KG1 (cell line): ENCODE measurements at places on chromosomes 1 and 21.

- no peak for DNase-seq
Measured at GRCh38 chr21:13937236-13937635, 273.5 kb downstream of the LIPI start.

DNA sequence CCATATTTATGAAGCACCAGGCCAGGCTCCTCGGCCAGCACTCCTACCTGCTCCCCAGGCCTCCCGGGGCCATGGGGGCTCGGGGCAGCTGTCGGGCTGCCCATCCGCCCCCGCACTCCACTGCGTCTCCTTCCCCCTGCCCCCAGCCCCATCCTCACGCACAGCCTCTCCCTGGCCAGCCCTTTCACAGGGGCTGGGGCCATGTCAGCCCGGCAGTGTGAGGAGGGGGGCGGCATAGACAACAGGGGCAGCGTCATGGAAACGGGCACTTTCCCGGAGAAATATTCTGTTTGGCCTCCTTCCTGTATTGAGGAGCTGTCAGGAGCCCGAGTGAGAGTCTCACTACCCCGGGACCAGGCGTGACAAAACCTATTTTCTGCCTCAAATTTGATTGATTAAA, 87.3 kb downstream of the CASZ1 start:
- DNase-seq: no peak

DNA sequence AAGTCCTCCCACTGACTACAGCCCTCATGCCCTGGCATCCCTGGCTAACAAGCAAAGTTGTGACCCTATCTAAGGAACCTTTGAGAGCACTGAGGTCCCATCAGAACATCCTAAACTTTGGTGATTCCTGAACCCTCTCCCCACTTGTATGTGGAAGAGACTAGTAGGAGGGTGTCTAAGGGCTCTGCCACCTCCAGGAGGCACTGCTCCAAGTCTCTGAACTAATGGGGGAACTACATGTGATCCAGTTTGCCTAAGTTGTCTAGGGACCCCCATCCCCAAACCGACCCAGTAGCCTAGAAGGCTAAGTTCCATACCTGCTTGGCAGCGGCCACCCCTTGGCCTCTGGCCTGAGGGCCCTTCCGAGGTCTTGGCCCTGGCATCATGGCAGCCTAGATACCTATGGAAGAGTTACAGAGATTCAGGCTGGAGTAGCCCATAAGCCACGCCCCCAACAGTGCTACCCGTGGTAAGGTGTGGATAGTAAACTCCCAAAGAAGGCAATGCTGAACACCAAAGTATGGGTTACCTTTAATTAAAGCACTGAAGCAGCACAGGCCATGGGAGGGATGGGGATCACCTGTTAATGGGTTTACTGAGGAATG, 1.7 kb downstream of the CC2D1B start:
- no peak for DNase-seq

DNA sequence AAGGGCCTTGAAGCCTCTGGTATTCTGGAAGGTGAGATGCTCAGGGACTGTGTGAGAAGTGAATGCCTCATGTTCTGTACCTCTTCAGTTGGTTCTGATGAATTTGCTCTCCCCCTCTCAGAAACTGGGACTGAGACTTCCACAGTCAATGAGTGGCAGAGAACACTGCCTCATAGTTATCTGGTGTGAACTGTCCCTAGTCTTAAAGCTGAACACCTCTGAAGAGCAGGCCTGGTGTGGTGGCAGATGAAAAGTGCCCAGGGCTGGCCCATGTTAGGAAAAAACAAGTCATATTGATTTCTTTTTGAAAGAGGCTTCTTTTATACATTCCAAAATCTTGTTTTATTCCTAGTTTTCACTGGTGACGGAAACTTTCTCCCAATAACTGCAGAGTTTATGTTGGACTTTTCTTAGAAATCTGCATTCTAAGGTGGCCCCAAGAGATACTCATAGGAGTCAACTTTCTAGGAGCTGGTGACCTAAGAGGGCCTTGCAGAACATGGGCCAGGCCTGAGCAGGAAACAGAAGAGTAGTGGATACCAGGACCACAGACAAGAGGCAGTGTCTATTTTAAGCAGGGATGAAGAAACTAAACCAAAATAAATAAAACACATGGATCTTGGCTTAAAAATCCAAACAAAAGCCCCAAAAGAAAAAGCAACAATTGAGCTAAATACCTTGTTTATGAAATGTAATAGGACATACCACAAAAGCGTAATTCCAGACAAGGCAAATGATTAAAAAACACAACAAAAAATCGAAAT, 19.5 kb downstream of the DUSP10 start:
- DNase-seq: no peak

GRCh38 chr21:15080526-15080925, 15.7 kb upstream of the NRIP1 start:
- DNase-seq: no peak

DNA sequence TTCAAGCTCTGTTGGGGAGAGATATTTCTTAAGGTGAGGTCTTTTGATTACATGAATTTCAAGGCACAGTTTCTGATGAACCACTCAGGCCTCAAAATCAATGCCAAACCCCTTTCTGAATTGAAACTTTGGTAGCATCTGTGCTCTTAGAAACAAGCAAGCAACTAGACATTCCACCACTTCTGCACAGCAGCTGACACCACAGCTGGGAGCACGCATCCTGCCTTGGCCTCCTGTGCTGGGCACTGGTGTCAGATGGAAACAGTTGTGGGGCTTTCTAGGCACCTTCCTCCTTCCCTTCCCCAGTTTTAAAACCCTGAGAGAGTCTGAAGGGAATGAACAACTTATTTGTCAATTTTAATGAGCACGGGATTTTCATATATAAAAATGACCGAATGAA, 360.2 kb downstream of the ADGRL2 start:
- no peak for DNase-seq

GRCh38 chr1:82346141-82346540, 545.4 kb downstream of the ADGRL2 start:
- no peak for DNase-seq
